NCI-H524 treated with DMSO at 0.1 percent for 48 hours (cell line): ENCODE measurements at places on chromosomes 5 and 9.

GRCh38 chr9:129330711-129331492, 152.8 kb upstream of the IER5L start:
- DNase-seq = no peak

DNA sequence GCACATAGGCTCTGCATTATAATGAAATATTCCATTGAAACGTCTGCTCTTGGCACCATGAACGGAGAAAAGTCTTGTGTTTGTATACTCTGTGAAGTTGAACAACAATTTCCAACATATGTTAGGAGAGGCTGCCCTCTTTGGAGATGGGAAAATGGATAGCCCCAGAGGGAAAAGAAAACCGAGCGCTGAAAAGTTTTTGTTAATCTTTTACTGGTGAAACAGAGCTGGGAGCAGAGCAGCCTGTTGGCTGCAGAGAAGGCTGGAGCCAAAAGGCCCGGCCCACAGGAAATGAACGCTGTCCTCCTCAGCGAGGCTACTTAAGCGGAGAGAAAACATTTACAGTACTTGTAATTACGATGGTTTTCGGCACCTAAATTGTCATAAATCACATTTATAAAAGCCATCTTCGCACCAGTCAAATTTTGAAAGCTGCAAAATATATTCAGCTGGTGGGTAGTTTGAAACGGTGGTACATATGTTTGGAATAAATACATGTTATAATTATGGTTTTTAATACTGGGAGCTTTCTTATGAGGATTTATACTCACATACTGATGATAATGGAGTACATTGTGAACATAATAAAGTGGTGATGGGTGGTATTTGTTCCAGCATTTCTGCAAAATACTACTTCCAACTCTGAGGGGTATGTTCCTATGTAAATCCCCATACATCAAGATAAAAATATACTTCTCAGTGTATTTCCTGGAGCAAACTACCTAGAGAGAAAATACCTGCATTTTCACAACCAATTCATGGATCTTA, 129.6 kb upstream of the CNTLN start:
- no peak for DNase-seq

GRCh38 chr5:168449166-168449565, 37.1 kb upstream of the RARS1 start:
- no peak for DNase-seq

DNA sequence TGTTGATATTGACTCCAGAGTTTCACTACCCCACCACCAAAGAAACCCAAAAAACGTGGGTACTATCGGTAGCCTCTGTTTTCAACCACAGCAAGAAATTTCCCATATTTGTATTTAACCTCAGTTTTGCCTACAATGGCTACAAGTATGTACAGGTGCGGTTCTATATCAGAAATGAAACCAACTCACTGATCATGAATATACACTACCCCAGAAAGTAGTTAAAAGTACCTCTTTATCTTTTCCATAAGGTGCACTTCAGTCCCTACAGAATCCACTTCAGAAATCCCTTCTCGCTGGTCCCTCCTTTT, 140.6 kb upstream of the SLC12A2 start:
- no peak for DNase-seq

- no peak for DNase-seq
Observed at GRCh38 chr9:78808048-78808447, 511.1 kb downstream of the PSAT1 start.

DNA sequence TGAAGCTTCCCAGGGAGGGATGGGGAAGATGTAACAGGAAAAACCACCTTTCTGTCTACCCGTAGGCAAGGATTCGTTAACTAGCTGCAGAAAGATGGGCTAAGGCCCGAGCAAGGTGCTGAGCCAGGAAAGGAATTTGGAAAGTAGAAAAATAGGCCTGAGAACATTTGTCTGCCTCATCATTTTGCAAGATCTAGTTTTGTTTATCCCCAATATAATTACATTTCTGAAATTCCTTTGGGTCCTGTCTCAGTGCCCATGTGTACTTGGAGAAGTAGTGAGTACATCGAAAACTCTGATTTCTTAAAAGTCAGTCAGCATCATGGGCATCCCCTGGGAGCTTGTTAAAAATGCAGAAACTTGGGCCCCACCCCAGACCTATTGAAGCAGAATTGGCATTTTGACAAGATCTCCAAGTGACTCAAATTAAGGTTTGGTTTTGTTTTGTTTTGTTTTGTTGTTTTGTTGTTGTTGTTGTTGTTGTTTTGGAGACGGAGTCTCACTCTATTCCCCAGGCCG, 52.1 kb upstream of the CEMIP2 start:
- no peak for DNase-seq

DNA sequence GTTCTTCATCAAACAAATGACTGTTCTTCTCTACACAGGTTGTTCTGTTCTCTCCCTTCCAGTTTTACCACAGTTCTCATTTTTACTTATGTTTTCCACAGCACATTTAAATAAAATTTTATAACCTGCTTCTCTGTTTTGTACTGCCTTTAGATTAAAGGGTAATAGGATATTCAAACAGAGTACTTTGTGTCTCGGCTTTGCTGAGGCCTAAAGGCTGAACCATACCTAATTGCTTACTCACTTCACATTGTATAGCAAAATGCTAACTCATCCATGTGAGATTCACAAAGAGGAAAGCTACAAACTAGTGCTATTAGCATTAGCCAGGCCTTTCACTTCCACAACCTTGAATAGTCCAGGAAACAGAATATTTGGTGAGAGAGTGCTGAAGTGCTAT, 200.3 kb downstream of the TRPM3 start:
- DNase-seq = no peak
